PC-3 (cell line): ENCODE measurements at places on chromosomes 7 and 10. TPM values are rescaled to one million over a fixed set of nuclear protein-coding genes. Genes with fewer than 3 reads are reported as not detected.

DNA sequence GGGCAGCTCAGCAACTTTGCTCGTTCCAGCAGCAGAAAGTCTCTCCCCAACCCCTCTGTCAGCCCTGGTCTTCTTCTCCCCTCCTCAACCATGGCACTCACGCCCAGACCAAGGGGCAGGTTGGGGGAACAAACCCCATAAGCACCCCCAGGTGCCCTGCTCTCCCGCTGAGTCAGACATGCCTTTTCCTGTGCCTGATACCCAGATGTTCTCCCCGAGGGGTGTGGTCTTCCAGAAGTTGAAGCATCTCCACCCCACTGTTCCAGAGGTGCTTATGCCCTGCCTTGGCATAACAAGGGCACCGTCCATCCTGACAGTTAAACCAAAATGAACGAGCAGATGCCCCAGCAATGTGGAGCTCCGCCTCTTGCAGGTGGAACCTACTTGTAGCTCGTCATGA is 67.1 kb downstream of the C10orf143 start:
- no peak overlapping the region for H3K27ac ChIP-seq
- H3K4me1 ChIP-seq: no peaks in the 10 kb centered on the region
- H3K36me3 ChIP-seq: no peaks in the 10 kb centered on the region
- DNase-seq: no peak

Gene EXOC6
- 5.5 and 5.7 TPM in 2 replicates for total RNA-seq

- H3K27me3 ChIP-seq: no peaks in the 10 kb centered on the region
- no peak for DNase-seq
- H3K4me3 ChIP-seq: no peak overlapping the region
- H3K27ac ChIP-seq: no peak overlapping the region
- no peaks in the 10 kb centered on the region for H3K36me3 ChIP-seq
Measured at GRCh38 chr7:120370954-120371353, 98.0 kb downstream of the KCND2 start.

DNA sequence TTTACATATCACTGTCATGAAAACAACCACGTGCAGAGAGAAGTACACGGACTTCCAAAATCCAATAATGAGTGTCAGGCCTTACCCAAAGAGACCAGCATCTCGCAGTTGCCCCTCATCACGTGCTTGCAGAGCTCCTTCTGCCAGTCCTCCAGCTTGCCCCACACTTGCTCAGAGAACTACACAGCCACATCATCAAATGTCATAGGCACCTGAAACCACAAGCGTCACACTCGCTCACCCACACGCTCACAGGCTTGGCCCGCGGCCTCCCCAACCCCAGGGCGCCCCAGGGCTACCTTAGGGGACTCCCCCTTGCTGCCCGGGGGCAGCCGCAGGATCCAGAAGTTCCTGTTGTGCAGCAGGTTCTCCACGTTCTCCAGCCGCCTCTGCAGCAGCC is 123.4 kb upstream of the ZNF746 start:
- peaks cover 11% of the 10 kb centered on the region; the same call in 1 of the 2 replicates for H3K36me3 ChIP-seq
- DNase-seq: no peak
- no peaks in the 10 kb centered on the region for H3K27me3 ChIP-seq

Gene ZC3HAV1L
- total RNA-seq: 8.2 and 8.7 TPM in 2 replicates

- peaks cover 8% of the 10 kb centered on the region for H3K4me1 ChIP-seq
- no peak overlapping the region for H3K27ac ChIP-seq
- no peak overlapping the region for H3K4me3 ChIP-seq
Measured at GRCh38 chr10:30637881-30638467, 8.4 kb upstream of the LYZL2 start.

GRCh38 chr7:158252837-158253669 is 334.6 kb downstream of the PTPRN2 start:
- H3K4me3 ChIP-seq: no peak overlapping the region
- DNase-seq: no peak
- H3K36me3 ChIP-seq: no peaks in the 10 kb centered on the region
- peaks cover 13% of the 10 kb centered on the region for H3K27me3 ChIP-seq
